ENCODE measurements at places on chromosomes 3 and 15.

- no peak for DNase-seq
Observed at GRCh38 chr3:3170998-3171397, 8.5 kb downstream of the CRBN start.

DNA sequence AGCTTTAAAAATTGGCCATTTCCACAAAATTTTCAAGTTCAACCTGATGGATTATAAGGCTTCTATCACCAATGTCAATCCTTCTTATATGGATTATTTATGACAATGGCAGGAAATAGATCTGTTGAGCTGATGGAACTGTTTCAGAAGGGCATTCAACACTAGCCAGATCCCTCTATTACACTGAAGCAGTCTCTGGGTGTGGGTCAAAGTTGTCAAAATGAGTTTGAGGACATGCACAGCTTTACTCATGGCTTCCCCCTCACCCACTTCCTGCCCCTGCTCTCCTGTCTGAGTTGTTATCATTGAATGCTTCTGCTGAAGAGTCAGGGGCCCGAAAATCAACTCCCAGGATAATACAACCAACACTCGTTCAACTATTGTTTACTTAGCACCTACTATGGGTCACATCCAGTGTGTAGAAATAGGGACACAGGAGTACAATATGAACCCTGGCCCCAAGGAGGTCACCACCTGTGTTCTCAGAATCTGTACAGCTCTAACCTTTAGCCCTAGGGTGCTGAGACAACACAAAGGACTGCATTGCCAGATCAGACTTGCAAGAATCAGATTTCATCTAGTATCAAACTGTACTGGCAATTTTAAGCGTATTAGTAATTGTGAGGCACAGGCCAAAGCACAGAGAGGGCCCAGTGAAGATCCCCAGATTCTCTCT is 41.7 kb upstream of the FAM3D start:
- DNase-seq, result no peak

GRCh38 chr3:174285242-174285864 is 573.8 kb upstream of the NAALADL2 start:
- DNase-seq, result no peak

GRCh38 chr3:123071581-123071980 is 4.8 kb downstream of the PDIA5 start:
- no peak for DNase-seq

- DNase-seq, result no peak
Observed at GRCh38 chr3:183061391-183062172, 37.7 kb downstream of the MCCC1 start.

DNA sequence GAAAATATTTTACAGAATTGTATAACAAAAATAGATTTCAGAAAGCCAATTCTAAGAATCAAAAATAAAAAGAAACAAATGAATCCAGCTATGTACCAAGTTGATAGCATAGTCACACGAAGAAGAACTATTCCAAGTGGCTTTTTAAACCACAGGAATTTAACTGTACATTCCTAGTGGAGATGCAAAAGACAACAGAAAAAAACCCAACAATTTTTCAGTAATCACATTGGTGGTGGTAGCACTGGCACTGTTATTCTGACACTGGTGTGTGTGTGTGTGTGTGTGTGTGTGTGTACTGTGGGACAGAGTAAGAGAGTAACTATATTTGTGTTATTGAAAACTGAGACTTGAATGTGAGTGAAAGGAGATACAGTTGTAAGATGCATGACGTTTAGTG is 9.1 kb downstream of the BFSP2 start:
- DNase-seq, result no peak

Measured in forelimb muscle (tissue), 1 donor.